Small intestine (tissue), 16 donors: ENCODE measurements at places on chromosomes 5 and 9. TPM values are rescaled to one million over a fixed set of nuclear protein-coding genes. Genes with fewer than 3 reads are reported as not detected.
A peak's percentile ranks its signal among the peaks of the same experiment; 100 is the strongest.

GRCh38 chr9:117470902-117471301, 56.0 kb upstream of the ASTN2 start:
- no peaks in the 10 kb centered on the region for H3K27me3 ChIP-seq
- H3K27ac ChIP-seq = no peak overlapping the region
- H3K36me3 ChIP-seq = no peaks in the 10 kb centered on the region
- DNase-seq = no peak

The NMUR2 gene
- not detected for polyA plus RNA-seq

DNA sequence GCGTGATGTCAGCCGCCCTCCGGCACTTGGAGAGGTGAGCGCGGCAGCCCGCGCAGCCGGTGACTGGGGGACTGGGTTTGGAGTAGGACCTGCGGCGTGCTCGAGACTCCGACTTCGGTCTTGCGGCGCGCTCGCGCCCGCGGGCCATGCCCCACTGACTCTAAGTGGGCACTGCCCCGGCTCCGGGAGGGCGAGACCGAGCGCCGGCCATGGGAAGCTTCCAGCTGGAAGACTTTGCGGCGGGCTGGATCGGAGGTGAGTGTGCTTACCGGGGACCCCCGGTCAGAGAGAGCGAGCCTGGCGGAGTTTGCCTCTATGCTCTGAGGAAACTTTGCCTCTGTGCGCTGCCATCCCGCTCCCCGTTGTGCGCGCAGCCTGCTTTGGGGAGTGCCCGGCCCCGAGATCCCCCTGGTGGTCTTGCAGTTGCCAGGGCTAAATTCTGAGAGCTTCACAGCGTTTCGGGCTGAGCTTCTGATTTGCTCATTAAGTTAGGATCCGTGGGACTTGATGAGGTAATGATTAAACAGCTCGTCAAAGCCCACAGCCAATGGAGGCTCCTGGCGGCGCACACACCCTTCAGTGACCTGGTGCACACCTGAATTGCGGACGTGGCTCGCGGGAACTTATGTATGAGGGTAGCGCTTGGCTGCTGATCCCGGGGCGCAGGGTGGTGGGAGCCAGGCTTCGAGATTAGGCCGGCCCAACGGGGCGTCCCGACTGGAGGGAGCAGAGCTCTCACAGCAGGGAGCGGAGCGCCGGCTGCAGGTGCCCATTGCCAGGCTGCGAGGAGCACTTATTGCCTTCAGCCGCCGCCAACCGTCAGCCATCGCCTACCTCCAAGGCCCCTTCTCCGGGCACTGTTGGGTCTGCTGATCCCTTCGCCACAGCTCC, at the start of gene SLC25A48:
Gene SLC25A48, plus strand, starts transcription at position 25 of the 891 bp plus-strand sequence. Its CDS starts 185 bp downstream, at position 210.
- H3K27ac ChIP-seq = no peak within 1 kb of the TSS
- H3K36me3 ChIP-seq = no peaks in the 10 kb centered on the region
- no peak within 1 kb of the TSS for H3K4me3 ChIP-seq
- peaks cover 50% of the 10 kb centered on the region for H3K27me3 ChIP-seq
- peak; percentile 81 for DNase-seq

DNA sequence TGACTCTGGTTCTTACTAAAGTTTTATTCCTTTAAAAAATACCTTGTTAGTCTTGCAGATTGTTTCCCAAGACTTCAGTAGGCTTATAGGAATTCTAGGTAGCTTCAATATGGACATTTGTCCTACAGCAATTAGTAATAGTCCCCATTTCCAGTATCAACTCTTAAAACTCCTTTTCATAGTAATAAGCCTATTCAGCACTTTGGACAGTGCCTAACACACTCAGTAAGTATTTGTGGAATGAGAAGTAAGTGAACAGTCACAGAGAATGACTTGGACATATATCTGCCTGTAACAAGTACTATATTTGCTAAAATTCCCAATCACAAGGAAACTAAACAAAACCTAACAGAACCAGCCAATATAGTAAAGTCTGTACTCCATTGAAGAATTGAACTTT, 1291.8 kb upstream of the DMAC1 start:
- DNase-seq = no peak
- H3K27me3 ChIP-seq = no peaks in the 10 kb centered on the region
- H3K4me1 ChIP-seq = no peaks in the 10 kb centered on the region
- no peak overlapping the region for H3K4me3 ChIP-seq

GRCh38 chr9:107953556-107954125, 464.1 kb upstream of the KLF4 start:
- H3K36me3 ChIP-seq = no peaks in the 10 kb centered on the region
- no peaks in the 10 kb centered on the region for H3K27me3 ChIP-seq
- H3K27ac ChIP-seq = peak overlapping the region; percentile 60
- no peak overlapping the region for H3K4me3 ChIP-seq

The CSF1R gene
- 4.9 TPM for polyA plus RNA-seq

The S100Z gene
- polyA plus RNA-seq = 0.68 TPM

GRCh38 chr5:135667673-135668072, 88.9 kb upstream of the CXCL14 start:
- no peak overlapping the region for H3K4me3 ChIP-seq
- DNase-seq = no peak
- no peaks in the 10 kb centered on the region for H3K27me3 ChIP-seq
- no peak overlapping the region for H3K27ac ChIP-seq
- no peaks in the 10 kb centered on the region for H3K36me3 ChIP-seq

DNA sequence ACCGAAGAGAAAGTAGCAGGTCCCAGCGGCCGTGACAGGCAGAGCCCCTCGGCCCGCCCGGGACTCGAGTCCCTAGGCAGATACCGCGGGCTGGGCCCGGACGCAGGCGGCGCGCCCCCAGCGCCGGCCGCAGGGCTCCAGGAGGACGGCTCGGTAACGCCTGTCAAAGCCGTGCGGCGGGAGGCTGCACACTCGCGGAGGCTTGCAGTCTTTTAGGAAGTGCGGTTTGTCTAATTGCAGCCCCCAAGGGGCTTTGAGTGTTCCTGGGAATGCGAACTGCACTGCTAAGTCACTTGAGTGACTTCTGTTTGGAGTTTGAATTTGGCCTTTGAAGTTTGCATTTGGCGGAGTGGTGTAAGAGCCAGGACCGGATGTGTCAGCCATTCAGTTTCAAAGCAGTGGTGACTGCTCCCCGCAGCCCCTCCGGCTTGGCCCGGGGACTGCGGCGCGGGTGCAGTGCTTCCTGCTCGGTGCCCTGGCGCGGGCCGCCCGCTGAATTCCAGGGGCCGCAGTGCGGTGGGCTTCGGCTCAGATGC, 1.3 kb downstream of the MAP3K1 start:
- H3K27ac ChIP-seq = peak overlapping the region; percentile 96
- H3K36me3 ChIP-seq = peaks cover 3% of the 10 kb centered on the region
- no peaks in the 10 kb centered on the region for H3K27me3 ChIP-seq
- H3K4me3 ChIP-seq = peak overlapping the region; percentile 85
- H3K4me1 ChIP-seq = peaks cover 2% of the 10 kb centered on the region

The SH3RF2 gene
- 14.3 TPM for polyA plus RNA-seq

The LCP2 gene
- polyA plus RNA-seq = 6.4 TPM

- H3K36me3 ChIP-seq = no peaks in the 10 kb centered on the region
- H3K4me1 ChIP-seq = no peaks in the 10 kb centered on the region
- DNase-seq = peak; percentile 25
- H3K4me3 ChIP-seq = no peak overlapping the region
- H3K27me3 ChIP-seq = no peaks in the 10 kb centered on the region
These were observed 18.7 kb downstream of the HSD17B4 start for GRCh38 chr5:119470851-119471451.

The LHFPL2 gene
- 10.5 TPM for polyA plus RNA-seq

GRCh38 chr5:174221946-174222345, 176.4 kb downstream of the NSG2 start:
- no peaks in the 10 kb centered on the region for H3K27me3 ChIP-seq
- no peak for DNase-seq
- H3K27ac ChIP-seq = no peak overlapping the region
- no peak overlapping the region for H3K4me3 ChIP-seq
- H3K4me1 ChIP-seq = no peaks in the 10 kb centered on the region
- no peaks in the 10 kb centered on the region for H3K36me3 ChIP-seq

- DNase-seq = no peak
- no peaks in the 10 kb centered on the region for H3K36me3 ChIP-seq
These were observed 1677.3 kb upstream of the CDH6 start for GRCh38 chr5:29516224-29516623.

The ANKRD55 gene
- 0.13 TPM for polyA plus RNA-seq

The ANKH gene
- 40.6 TPM for polyA plus RNA-seq

- no peaks in the 10 kb centered on the region for H3K4me1 ChIP-seq
- no peaks in the 10 kb centered on the region for H3K27me3 ChIP-seq
- DNase-seq = no peak
- no peak overlapping the region for H3K27ac ChIP-seq
- no peak overlapping the region for H3K4me3 ChIP-seq
These were observed 30.5 kb downstream of the ST8SIA4 start for GRCh38 chr5:100872408-100873190.

GRCh38 chr9:18437315-18438201, 36.4 kb upstream of the ADAMTSL1 start:
- H3K4me1 ChIP-seq = peaks cover 3% of the 10 kb centered on the region
- H3K4me3 ChIP-seq = no peak overlapping the region
- no peaks in the 10 kb centered on the region for H3K36me3 ChIP-seq
- no peak overlapping the region for H3K27ac ChIP-seq

DNA sequence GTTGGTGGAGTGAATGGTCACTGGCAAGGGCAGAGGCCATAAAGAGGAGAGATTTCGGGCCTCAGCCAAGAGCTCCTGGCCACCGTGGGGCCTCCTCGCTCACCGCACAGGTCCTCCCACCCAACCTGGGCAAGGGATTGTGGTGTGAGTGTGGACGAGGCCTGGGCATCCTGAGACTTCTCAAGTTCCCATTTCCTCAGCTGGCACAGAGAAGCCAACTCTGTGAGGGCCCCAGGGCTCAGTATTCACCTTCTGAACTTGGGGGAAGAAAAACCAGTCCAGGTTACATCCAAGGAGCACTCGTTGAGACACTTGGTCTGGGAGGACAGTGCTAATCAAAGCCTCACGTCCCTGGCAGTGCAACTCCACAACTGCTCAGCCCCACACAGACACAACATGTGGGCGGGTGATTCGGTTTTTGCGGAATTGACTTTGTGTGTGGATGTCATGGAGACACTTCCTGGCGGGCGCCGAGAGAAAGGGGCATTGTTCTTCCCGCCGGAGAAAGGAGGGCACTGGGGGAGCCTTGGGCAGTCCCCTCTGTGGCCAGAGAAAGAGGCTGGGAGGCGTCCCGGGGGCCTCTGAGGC, 28.5 kb upstream of the NKD2 start:
- H3K4me1 ChIP-seq = no peaks in the 10 kb centered on the region
- no peaks in the 10 kb centered on the region for H3K27me3 ChIP-seq
- no peaks in the 10 kb centered on the region for H3K36me3 ChIP-seq
- no peak for DNase-seq
- H3K4me3 ChIP-seq = no peak overlapping the region

- H3K4me1 ChIP-seq = no peaks in the 10 kb centered on the region
- peak; percentile 96 for DNase-seq
- peak within 1 kb of the TSS; percentile 97 for H3K27ac ChIP-seq
- no peaks in the 10 kb centered on the region for H3K36me3 ChIP-seq
These were observed at the start of gene SPIN1 for GRCh38 chr9:88388203-88388885. Gene SPIN1 (plus strand): TSS chr9:88388444. CDS start chr9:88426540, 38,096 bp downstream.

The PCDHGA6 gene
- not detected for polyA plus RNA-seq

The GABRA1 gene
- 0.10 TPM for polyA plus RNA-seq

The C6 gene
- 0.27 TPM for polyA plus RNA-seq

DNA sequence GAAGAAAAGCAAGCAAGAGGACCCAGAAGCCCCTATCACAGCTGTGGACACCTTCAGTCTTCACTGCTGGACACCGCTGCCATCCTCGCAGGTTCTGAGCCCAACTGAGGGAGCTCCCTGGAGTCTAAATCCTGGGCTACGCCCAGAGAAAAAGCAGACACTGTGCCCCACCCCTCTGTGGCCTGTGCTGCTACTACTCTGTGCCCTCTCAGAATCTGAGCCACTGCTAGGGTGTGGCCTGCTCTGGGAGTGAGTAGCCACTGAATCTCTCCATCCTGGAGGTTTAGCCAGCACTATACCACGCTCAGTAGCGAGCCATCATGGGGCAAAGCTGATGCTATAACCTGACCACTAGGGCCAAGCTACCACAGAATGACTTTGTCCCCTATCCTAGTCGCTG, 338.2 kb downstream of the NPR3 start:
- no peak overlapping the region for H3K4me3 ChIP-seq
- no peak for DNase-seq
- H3K4me1 ChIP-seq = no peaks in the 10 kb centered on the region
- H3K27me3 ChIP-seq = no peaks in the 10 kb centered on the region
- H3K27ac ChIP-seq = no peak overlapping the region

DNA sequence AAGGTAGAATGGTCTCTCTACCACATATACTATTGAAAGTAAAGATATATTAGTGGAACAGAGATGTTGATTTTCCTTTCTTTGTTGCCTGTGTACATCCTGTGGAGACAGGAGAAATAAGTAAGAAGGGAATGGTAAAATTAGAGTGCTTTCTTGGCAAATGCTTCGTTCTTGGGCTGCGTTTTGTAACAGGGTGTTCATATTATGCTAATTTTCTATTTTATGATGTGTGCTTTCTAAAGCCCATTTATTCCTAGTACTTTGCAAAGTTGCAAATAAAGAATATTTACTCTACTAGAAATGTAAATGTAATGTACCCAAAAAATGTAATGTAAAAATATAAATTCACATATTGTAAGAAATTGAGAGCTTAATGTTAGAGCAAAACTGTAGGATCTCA, 40.5 kb upstream of the RIOK2 start:
- DNase-seq = no peak
- H3K27me3 ChIP-seq = no peaks in the 10 kb centered on the region
- H3K4me3 ChIP-seq = no peak overlapping the region

GRCh38 chr5:6443326-6443725, 5.3 kb upstream of the UBE2QL1 start:
- DNase-seq = no peak
- no peaks in the 10 kb centered on the region for H3K36me3 ChIP-seq
- H3K27me3 ChIP-seq = peaks cover 9% of the 10 kb centered on the region
- no peak overlapping the region for H3K4me3 ChIP-seq

GRCh38 chr5:65190328-65191053, 291.2 kb downstream of the ADAMTS6 start:
- H3K27me3 ChIP-seq = no peaks in the 10 kb centered on the region
- DNase-seq = no peak
- no peak overlapping the region for H3K4me3 ChIP-seq

The NR5A1 gene
- polyA plus RNA-seq = 0.27 TPM

The TGFBI gene
- 114 TPM for polyA plus RNA-seq

DNA sequence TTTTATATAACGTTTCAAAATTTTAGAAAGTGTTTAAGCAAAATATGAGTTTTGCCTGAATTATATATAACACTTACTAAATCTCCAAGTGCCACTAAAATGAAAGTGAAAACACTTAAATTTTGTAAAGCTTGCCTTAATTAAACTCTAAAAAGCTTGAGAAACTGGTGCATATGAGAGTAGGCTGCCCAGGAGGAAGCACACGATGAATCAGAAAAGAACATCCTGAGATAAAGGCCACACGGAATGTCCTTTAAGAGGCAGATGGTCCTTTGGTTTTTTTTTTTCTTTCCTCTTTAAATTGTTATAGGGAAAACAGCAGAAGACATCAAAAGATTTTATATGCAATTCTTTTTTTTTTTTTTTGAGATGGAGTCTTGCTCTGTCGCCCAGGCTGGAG, 60.3 kb downstream of the HABP4 start:
- peaks cover 8% of the 10 kb centered on the region for H3K36me3 ChIP-seq
- no peak overlapping the region for H3K4me3 ChIP-seq
- no peak overlapping the region for H3K27ac ChIP-seq
- H3K4me1 ChIP-seq = no peaks in the 10 kb centered on the region
- DNase-seq = no peak
